ENCODE measurements at places on chromosomes 6 and 20.

DNA sequence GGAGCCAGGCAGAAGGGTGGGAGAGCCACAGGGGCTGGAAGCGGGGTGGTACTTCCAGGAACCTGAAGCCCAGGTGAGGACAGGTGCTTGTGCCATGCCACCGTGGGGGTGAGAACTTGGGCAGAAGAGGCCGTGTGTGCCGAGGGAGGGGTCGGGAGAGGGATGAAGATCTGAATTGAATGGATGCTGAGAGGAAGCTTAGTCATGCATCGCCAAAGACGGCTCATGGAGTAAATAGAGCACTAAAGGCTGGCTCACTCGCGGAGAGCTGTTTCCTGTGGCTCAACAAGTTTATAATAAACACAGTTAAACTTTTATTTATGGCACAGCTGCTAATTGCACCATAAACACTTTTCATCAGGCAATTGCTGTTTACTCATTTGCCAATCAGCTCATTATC is 21.7 kb upstream of the MYT1 start:
- no peak for DNase-seq

DNA sequence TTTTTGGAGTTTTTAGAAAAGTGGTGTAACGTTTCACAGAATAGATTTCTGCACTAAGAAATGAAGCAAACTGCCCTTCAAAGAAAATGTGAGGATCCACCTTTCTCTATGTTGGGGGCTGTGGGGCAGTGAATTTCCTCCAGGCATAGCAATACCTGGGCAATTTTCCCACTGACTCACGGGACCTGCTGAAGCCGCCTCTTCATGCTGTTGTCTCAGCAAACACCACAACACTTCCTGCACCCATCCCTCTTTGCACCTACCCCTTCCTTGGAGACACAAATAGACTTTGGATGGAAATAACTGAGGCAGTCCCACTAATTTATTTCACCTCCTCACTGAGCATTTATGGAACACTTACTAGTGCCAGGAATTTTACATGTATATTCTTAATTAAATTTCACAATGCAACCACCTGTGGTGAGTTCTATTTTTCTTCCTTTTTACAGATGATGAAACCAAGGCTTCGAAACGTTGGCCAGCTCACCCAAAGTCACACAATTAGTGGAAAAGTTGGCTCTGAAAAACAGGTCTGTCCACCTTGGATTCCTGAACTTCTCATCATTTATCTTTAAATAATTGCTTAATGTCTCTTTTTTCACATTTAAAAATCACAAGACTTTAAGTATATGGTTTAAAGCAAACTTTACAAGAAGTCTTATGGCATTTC is 17.2 kb upstream of the ADGRF1 start:
- DNase-seq, result no peak

DNA sequence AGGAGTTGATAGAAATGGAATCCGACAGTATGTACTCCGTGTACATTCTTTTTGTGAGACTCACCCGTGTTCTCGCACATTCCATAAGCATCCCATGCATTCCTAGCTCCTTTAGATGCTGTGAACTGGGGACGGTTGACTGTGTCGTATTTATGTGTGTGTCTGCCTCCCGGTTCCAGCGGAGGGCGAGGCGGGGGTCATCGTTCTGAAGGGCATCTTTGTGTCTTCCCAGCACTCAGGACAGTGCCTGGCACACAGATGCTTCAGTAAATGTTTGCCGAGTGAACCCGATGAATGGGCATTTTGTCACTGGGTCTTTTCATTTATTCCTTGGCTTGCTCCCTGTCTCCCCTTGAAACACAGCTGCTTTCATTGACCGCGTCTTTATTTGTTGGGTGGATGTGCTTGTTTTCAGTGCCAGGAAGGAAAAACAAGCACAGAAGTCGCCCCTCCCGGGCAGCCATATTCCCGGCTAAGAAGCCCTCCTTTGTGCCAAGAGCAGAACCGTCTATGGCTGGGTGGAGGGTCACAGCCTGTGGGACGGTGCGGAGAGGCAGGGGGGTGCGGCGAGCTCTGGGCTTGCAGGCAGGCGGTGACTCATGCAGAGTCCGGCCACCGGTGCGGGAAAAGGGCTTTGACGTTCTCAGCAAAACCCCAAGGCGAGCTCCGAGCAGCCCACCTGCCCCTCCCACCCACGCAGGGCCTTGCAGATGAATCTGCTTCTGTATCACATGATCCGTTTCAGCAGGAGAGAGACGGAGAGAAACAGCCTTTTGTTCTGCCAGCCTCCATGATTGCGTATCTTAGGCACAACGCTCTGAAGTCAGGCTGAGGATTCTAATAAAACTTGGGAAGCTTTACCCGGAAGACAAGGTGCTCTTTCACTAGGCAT is 11.2 kb upstream of the PSMG4 start:
- no peak for DNase-seq

DNA sequence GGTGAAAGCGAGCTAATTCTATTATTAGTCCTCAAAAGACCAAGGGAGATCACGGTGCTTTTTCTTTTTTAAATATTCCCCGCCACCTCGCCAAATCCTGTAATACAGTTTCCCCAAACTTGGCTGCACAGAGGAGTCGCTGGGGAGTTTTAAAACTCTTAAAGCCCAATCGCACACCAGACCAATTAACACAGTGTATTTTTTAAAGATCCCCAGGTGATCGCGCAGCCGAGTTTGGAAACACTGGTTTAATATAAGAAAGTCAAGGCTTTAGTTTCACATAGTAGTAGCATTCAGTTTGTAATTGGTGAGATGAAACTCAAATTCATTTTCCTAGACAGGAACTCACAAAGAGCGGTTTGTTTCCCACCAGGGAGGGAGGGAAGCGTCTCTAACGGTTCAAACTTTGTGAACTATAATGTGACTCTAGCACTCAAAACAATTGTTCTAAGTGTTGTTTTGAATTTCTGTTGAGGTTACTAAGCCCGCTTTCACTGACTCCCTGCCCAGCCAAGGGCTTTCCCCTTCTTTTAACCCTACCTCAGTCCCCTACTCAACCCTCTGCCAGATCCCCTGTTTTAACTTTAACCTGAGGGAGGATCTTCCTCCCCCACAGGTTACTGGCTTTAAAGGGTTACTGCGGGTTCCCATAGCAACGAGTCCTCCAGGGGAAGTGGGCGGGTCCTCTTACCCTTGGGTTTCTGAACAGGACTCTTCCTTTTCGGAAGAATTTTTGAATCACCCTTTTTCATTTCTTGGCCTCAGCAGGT is 25.7 kb upstream of the BTBD3 start:
- DNase-seq, result peak; percentile 72

GRCh38 chr6:40347571-40348011 is 239.6 kb downstream of the LRFN2 start:
- no peak for DNase-seq

- no peak for DNase-seq
These were observed 296.8 kb downstream of the TENT5A start for GRCh38 chr6:81455641-81456040.

DNA sequence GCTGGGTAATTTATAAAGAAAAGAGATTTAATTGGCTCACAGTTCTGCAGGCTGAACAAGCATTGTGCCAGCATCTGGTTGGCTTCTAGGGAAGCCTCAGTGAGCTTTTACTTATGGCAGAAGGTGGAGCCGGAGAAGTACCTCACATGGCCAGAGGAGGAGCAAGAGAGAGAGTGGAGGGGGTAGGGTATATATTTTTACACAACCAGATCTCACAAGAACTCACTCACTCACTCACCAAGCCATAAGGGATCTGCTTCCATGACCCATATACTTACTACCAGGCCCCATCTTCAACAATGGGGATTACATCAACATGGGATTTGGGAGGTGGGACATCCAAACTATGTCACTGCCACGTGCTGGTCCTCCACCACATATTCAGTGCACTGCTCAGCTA is 152.6 kb upstream of the PRND start:
- DNase-seq, result no peak

GRCh38 chr20:62632575-62633090 is 9.7 kb upstream of the SLCO4A1 start:
- peak; percentile 71 for DNase-seq

DNA sequence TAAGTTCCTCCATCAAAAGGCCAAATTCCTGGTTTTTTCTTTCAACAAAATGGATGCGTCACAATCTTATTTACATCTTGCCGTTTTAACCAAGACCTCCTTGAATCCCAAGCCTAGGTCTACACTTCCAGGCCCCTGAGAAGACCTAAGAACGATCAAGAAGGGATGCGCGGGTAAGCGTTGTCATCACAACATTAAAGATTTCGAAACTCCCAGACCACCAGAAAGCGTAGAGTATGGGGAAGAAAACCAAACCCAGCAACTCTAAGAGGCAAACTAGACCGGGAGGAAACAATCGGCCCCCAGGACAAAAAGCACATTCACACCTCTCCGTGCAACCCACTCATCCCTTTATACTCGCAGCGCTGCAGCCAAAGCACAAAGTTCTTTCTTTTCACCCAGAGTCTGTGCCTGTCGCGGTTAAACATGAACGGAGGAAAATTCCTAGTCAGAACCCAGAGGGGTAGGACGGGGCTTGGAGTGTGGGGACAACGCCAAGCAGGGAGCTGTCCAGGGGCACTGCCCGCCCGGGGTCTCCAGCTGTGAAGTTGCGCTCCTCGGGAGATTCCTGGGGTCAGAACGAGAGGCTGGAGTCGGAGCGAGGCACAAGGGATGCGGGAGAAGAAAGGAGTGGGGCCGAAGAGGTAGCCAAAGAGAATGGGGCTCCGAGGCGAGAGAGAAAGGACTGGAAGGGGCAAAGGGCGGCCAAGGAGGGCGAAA is 725 bp downstream of the OSER1 start:
- peak; percentile 49 for DNase-seq

DNA sequence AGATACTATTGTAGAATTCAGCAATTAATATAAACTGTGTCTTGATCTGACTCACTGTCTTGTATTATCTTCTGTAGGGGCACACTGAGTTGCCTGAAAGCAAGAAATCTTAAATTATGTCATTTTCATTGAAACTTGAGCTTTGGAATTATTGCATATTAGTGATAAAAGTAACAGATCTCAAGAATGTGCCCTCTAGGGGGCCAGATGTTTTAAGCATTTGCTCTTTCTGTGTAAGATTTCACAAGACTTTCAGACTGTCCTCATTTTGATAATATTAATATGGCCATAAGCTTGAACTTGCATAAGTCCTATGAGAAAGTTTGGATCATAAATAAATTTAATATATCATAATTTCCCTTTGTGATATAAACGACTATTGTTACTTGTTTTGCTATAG is 55.5 kb upstream of the MYO6 start:
- DNase-seq, result peak; percentile 4

DNA sequence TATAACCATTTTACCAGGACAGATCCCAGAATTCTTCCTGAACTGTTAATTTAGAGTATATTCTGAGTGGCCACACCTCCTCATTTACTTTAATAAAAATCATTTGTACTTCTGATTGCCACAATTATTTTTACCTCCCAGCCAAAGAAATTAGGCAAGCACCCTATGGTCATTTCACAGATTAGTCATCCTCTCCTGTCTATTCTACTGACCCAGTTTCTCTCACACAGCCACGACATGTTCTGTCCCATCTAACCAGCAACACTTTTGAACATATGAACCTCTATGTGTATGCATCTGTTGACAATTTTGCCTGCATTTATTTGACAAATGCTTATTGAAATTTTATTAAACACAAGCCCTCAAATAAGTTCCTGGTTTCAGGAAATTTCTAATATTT is 202.6 kb upstream of the STXBP5 start:
- DNase-seq, result peak; percentile 17

- DNase-seq, result no peak
These were observed 37.2 kb downstream of the SCML4 start for GRCh38 chr6:107786709-107787588.

DNA sequence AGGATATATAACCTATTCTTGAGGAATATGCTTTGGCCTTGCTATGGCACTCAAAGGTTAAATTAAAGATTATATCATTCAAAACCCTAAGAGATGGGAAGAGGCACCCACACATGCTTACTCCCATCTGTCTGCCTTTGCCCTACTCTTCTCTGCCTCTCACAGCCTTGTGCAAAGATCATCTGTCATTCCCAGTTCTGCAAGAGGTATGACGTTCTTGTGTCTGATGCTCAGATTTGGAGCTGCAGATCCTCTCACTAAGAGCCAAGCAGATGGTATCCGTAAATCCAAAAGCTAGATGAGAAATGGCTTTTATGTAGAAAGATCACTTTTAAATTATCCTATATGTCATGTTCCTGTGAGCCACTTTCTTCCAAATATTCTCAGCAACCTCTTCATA is 112.0 kb downstream of the GPR63 start:
- no peak for DNase-seq

DNA sequence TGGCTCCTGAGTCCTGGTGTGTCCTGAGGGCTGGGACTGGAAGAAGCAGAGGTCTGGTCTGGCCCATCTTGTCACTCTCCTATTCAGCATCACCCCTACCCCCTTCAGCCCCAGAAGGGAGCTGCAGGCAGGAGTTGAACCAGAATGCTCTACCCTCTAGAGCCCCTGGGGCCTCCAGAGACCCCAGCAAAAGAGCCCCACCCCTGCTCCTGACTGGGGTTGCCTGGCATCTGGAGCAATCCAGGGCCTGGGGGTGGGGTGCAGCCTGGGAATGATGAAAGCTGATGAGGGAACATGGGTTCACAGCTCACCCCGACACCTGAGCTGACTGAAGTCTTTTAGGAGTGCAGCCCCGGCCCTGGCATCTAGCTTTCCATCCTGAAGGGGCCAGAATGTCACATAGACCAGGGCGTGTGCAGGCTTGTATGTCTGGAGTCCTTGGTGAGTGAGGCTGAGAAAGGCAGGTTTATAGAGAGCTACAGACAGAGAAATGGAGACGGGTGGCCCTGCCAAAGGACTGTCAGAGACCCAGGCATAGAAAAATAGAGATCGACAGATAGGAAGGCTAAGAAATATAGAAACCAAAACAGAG is 12.2 kb downstream of the FGD2 start:
- no peak for DNase-seq
